NCI-H1436 treated with DMSO at 0.1 percent for 48 hours (cell line): ENCODE measurements at places on chromosomes 11 and 22.

DNA sequence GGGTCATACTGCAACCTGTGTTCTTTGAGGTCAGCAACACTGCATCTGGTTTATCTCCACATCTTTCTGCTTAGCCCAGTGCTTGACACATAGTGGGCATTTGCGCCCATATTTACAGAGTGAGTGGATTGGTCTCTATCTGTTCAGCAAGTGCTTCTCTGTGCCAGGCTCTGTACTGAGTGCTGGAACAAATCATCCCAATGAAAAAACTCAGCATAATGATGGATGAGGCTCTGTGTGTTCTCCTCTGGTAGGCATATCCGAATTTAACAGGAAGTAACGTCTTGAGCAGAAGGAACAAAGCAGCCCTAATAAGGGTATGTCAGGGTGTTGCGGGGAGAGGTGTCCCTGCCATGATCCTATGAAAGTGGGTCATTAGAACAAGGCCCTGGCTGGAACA lies 46.0 kb downstream of the MCM5 start:
- DNase-seq, result no peak

DNA sequence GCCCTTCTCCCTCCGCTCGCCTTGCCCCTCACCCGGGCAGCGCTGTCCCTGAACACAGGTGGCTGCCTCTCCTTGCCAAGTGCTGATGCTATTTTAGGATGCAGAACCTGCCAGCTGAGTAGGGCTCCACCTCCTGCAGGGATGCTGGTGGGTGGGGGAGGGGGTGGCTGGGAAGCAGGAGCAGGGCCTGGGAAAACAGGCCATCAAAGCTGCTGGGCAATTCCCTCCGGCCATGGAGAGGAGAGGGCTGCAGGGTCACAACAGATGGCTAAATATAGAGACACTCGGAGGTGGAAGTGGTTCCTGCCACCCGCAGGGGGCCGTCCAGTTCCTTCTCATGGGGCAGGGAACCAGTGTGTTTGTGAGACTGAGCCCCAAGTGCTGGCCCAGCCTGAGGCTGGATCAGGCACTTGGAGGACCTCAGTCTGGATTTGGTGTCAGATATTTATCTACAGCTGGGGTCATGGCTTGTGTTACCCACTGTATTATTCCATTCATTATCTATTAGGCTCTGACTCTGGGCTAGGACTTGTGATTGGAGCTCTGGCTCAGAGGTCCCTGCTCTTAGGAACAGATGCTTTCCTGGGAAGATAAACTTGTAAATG lies 59.6 kb downstream of the LRRC32 start:
- DNase-seq, result no peak

DNA sequence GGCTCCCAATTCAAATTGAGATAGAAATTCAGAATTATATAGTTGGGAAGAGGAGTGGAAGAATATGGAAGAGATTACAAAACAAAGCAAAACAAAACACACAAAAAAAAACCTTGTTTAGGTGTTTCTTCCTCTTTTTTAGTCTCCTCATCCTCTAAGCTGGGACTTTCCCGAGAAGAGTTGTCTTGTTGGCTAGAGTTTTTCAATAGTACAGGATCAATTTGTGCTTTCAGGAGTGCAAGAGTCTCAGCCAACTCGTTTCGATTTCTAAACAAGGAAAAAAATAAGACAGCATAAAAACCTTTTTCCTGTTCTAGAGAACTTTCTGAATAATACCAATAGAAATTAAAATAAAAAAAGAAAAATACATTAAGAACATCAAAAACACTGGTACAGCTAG lies 87.8 kb upstream of the CLNS1A start:
- DNase-seq, result no peak

DNA sequence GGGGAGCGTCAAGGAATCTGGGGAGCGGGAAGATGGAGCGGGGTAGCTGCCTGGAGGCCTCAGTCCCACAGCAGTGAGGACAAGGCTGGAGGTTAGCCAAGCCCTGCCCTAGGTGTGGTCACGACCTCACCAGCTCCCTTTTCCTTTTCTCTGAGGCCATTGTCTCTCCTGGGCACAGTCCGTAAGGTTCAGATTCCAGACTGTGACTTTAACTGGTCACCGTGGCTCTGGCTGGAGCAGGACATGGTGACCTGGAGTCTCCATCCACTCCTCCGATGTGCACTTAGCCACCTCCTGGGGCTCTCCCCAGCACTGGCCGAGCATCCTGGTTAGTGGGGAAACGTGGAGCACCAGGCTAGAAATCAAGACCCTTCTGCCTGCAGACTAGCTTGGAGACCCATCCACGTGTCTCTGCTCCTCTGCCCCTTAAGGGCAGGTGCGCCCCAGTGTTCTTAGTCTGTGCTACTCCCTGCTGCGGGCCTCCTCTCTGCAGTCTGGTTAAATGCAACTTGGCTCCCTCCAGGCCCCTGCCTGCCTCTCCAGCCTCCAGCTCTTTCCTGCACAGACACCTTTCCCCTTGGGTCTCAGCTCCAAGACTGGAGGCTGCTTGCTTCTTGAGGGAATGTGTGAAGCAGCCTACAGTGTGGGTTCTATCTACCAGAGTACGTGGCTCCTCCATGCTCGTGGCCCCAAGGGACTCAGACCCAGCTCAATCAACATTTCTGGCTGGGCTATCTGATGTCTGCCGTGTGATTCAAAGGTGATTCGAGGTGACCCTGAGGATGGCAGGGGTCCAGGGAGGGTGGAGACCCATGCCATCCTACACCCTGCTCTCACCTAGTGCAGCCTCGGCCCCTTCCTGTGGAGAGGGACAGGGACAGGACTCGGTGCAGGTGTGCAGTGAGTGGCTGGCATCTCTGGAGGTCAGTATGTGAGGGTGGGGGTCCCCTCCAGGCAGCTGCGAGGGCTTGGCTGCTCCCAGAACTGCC lies 5.2 kb downstream of the SLC25A1 start:
- no peak for DNase-seq

GRCh38 chr22:41459431-41459830 lies 9.1 kb downstream of the PHF5A start:
- DNase-seq, result no peak

DNA sequence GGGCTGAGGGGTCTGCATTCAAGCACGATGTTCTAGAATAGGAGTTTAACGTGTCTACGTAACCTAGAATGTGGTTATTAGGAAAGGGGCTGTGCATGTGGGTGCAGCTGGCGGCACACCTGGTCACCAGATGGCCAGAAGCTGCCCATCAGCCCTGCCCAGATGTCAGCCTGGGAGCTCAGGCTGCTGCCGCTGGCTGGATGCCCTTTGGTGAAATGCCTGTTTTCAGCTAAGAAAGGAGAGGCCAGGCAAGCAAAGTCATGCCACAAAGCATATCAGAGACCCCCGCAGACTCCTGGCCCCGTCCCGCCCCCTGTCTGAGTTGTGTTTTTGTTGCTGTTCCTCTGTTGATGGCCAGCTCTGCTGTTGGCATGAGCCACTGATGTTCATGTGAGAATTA lies 11.3 kb upstream of the ADORA2A start:
- no peak for DNase-seq

GRCh38 chr11:128734103-128734831 lies 40.4 kb downstream of the FLI1 start:
- no peak for DNase-seq

DNA sequence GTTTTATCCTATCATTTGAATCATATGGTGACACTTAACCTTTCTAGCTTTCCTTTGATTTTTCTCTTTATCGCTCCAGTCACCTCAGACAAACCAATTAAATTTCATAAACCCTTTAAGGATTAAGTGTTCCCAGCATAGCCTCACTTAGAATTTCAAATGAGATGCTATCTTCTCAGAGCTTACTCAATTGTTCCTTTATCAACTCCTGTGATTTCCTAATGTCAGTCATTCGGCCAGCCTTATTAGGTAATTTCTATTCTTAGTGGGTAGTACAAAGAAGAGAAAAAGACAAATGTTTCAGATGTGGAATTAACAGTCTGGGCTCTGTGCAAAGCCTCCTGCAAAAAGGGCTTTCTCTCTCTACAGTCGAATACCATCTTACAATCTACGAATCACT lies 77.1 kb upstream of the CCDC90B start:
- no peak for DNase-seq

GRCh38 chr22:46001046-46001425 lies 24.1 kb upstream of the WNT7B start:
- no peak for DNase-seq

- DNase-seq, result no peak
Measured at GRCh38 chr11:58575377-58576020, at the start of gene LPXN. LPXN (minus strand) TSS chr11:58575856; CDS start chr11:58575772, 84 bp downstream.

- no peak for DNase-seq
Measured at GRCh38 chr11:133778161-133778560, 67.2 kb downstream of the SPATA19 start.

- no peak for DNase-seq
Measured at GRCh38 chr11:63563201-63564055, at the start of gene PLAAT2. PLAAT2 (minus strand) TSS chr11:63563379; CDS start chr11:63563324, 55 bp downstream.

DNA sequence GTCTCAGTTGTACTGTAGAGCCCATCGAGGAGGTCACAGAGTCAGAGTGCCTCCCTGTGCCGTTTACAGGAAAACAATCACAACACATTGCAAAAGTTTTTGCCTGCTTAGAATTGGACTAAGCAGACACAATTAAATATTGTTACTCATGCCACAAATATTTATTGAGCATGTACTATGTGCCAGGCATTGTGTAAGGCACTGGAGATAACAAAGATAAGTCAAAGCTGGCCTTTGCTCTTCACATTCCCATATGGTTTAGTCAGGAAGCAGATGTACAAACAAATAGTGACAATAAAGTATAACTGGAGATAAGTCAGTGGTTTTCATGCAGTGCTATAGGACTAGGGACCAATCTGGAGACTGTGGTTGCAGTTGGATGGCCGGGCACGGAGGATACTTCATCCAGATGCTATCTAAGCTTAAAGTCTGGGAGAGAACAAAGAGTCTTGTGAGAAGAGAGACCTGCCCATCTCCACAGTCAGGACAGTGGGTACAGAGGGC lies 550.7 kb downstream of the INSC start:
- no peak for DNase-seq

GRCh38 chr22:17336061-17336460 lies 33.2 kb upstream of the CECR2 start:
- DNase-seq, result no peak

- no peak for DNase-seq
Measured at GRCh38 chr11:131913267-131913666, 542.9 kb downstream of the NTM start.

DNA sequence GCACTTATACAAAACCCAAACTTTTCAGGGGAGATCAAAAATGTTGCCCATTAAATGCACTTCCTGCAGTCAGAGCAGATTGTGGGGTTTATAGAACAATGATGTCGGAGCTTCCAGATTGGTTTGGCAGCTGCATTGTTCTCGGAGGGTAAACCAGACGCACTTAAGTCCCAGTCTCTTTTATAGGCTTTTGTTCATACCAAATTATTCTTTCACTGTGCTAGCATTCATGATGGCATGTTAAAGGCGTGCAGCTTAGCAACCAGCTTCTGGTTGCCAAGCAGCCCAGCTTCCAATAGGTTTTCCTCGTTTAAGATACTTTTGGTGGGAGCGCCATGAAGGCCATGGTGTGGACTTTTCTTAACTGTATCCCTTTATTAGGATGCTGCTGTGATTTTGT lies 40.9 kb downstream of the ZC3H12C start:
- peak; percentile 78 for DNase-seq

- DNase-seq, result no peak
Measured at GRCh38 chr11:10590218-10590915, 21.9 kb upstream of the LYVE1 start.

DNA sequence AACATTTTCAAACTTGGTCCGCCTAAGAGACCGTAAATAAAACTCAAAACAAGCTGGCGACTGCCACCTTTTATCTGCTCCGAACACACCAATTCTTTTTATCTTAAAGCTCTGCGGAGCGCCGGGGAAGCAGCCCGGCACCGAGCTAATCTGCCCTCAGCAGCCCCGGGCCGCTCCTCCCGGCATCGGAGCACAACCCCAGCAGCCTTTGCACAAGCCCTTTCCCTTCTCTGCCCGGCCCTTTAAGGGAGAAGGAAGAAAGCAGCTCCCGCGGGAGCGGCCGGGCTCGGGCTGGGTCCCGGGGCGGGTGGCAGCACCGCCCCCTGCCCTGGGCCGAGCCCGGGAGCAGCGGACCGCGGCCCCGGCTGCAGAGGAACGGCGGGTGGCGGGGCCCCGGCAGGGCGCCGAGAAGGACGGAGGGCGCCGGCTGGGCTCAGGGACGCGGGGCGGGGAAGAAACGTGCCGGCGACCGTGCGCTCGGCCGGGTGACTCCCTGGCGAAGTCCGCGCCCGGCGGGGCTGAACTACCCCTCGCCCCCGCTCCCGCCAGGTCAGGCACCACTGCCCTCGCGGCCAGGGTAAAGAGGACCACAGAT lies 133.6 kb upstream of the C11orf58 start:
- DNase-seq, result no peak
